ENCODE measurements at places on chromosomes 2 and 18.

GRCh38 chr2:144963031-144963430, 443.1 kb upstream of the ZEB2 start:
- DNase-seq: no peak

DNA sequence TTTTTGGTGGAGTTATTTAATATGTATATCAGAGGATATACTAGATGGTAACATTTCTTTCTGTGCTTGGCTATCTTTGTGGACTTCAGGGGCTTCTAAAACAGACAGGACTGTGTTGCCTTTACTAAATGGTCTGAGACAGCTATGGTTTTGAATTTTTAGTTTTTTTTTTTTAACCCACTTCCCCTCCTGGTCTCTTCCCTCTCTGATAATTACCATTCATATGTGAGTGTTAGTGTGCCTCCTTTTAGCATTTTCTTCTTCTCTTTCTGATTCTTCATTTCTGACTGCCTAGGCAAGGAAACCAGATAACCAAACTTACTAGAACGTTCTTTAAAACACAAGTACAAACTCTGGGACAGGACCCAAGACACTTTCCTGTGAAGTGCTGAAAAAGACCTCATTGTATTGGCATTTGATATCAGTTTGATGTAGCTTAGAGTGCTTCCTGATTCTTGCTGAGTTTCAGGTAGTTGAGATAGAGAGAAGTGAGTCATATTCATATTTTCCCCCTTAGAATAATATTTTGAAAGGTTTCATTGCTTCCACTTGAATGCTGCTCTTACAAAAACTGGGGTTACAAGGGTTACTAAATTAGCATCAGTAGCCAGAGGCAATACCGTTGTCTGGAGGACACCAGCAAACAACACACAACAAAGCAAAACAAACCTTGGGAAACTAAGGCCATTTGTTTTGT, 52.7 kb downstream of the SMAD4 start:
- DNase-seq: no peak

DNA sequence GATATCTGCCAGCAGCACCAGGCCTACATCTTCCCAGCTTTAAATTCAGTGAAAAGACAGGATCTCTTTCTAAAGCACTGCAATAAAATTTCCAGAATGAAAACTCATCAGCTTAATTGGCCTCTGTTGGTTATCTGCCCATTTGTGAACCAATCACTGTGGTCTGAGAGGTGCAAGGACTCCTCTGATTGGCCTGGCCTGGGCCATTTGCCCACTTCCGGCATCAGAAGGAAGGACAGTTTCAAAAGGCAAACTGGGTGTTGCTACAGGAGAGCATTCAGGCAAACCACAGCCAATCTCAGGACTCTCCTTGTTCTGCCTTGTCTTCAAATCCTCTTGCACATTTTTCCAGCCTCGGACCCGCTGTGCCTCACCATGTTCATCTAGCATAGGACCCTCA, 163.9 kb upstream of the CCDC150 start:
- DNase-seq: no peak

- no peak for DNase-seq
Observed at GRCh38 chr2:133053541-133053940, 383.5 kb upstream of the LYPD1 start.

DNA sequence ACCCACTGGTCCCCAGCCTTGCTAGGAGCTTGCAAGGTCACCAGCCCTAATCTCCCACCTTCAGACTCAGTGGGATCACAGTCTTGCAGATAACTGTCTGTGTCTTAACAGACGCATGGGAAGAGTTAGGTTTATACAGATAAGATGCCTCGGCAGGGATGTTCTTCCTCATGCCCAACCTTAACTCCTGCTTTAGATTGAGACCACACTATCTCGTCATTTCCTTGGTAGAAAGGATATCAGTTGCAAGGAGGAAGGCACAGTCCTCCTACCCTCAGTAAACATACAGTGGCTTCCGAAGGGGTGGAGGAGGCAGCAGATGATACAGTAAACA, 7.2 kb downstream of the NT5DC4 start:
- DNase-seq: no peak

DNA sequence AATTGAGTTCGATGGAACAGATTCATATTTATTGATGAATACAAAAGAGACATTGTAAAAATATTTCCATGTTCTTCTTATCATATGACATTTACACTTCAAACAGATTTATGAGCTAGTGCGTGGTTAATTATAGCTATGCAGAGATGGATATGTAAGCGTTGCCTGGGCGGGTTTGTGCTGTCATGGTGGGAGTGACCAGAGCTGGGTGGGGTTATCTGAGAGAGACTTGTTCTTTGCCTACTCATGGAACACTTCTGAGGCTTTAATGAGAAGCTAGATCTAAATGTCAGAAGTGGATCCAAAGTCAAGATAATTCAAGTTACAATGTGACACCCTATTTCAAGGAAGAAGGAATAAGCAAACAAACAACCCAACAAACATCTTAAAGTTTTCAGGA, 162.3 kb upstream of the ZEB2 start:
- DNase-seq: no peak

DNA sequence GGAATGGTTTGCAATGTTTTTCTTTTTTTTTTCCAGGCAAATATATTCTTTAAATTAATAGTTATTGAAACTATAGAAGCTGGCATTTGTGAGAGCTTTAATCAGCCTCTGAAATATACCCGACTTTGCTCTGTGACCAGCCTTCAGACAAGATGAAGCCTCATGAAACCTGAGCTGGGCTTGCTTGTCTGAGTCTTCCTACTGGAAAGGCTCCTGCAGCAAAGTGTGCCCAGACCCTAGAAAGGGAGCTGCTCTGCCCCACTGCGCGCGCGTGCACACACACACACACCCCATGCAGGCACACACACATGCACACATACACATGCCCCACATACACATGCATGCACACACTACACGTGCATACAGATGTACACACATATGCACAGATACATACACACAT, 203.3 kb upstream of the NT5C1B start:
- DNase-seq: no peak

DNA sequence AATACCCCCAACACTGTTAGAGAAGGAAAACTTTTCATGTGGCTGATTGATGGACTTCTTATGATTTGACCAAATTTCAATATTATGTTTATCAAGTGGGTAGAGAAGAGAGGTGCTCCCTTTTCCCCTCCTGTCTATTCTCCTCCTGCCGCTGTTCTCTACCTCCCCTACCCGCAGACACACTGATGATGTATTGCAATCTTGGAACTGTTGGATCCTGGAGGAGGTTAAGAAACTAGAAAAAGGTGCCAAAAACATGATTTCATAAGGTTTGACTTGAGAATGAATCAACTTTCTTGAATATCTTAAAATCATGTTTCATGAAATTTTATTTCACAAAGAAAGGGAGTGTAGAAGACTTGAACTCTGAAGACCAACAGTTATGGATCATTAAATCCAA, 125.8 kb downstream of the MEIS1 start:
- DNase-seq: no peak

DNA sequence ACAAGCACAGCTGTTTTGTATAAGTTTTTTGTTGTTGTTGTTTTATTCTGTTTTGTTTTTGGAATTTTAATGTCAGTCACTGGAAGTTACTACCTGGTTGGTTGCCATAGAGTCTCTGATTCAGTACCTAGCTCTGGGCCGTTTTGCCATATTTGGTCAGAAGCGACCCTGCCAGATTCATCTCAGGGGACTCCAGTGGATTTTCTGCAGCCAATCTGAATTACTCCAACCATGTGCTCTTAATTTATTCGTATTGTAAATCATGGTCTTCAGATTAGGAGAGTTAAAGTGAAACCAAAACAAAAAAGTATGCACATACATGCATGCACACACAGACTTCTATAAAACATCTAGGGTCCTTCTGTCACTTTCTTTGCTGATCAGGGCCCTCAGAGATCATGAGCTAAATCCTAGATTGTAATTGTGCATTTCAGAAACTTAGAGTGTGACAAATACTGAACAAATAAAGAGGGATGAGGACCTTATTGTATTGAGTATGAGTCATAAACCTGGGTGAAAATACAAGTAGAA, 317.4 kb upstream of the UBE2E3 start:
- no peak for DNase-seq

- no peak for DNase-seq
Observed at GRCh38 chr2:220034426-220035130, 407.1 kb downstream of the SLC4A3 start.

- DNase-seq: no peak
Observed at GRCh38 chr2:18336975-18337374, 223.5 kb downstream of the RDH14 start.

Data from effector memory CD8-positive, alpha-beta T cell (primary cell).